ENCODE measurements at places on chromosomes 3 and 15. TPM values are rescaled to one million over a fixed set of nuclear protein-coding genes. Genes with fewer than 3 reads are reported as not detected.

The COL7A1 gene
- 40.7 TPM for total RNA-seq

The CIDEC gene
- total RNA-seq, result not detected

The RLBP1 gene
- not detected for total RNA-seq

The FOXL2 gene
- 0.10 TPM for total RNA-seq

The AMT gene
- 0.52 TPM for total RNA-seq

The IL16 gene
- 0.20 TPM for total RNA-seq

The PLSCR4 gene
- total RNA-seq, result 119 TPM

The PDZRN3 gene
- 26.0 TPM for total RNA-seq

The SNRPA1 gene
- 10.6 TPM for total RNA-seq

The WNT5A gene
- 80.7 TPM for total RNA-seq
